ENCODE measurements at places on chromosomes 3 and 15.

DNA sequence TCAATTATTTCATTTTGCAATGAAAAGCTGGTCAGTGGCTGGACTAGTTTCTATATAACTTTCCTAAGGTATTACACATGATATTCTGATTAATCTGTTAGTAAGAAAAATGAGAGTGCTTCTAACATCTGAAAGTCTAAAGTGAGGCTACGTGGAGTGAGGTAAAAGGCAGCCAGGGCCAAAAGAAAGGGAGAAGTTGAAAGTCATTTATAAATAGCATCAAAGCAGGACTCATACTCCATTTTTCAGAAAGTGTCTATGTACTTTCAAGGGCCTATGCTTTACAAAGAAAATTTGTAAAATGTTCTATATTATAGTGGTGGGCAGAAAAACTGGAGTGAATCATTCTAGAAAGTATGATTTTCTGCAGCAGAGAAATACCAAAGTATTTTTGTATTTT is 80.0 kb downstream of the CSNK1G1 start:
- DNase-seq, result no peak

- no peak for DNase-seq
Observed at GRCh38 chr15:22224241-22224671, 143.9 kb downstream of the OR4M2 start.

DNA sequence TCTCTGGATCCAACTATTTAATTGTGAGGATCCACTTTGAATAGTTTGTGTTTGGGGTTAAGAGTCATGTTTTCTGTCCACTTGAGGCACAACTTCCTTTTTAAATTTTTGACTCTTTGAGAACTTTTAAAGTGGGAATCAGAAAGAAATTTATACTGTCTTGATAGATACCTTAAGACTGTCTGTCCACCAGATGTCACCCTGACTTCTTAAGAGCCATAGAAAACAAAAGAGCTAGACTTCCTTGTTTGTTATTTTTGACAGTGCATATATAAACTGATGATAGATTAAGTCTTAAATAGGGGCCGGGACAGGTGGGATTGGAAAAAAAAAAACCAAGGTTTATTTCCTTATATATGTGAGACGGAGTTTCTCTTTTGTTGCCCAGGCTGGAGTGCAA is 52.1 kb upstream of the WDR72 start:
- no peak for DNase-seq

DNA sequence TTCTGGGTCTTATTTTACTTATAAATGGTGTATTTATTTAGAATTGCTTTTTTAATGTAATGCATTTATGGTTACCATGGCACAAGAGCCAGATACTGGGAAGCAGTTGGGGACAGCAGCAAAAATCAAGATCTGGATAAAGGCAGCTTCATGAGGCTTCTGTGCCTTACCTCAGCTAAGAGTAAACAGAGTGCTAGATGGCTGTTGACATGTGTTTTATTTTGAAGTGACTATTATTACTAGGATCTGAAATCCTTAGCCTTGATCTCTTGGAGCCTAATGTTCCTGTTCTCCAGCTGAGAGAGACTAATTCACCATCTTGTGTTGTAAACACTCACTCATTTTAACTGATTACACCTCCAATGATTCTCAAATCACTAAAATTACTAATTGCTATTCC is 317.8 kb downstream of the LPP start:
- DNase-seq, result no peak

DNA sequence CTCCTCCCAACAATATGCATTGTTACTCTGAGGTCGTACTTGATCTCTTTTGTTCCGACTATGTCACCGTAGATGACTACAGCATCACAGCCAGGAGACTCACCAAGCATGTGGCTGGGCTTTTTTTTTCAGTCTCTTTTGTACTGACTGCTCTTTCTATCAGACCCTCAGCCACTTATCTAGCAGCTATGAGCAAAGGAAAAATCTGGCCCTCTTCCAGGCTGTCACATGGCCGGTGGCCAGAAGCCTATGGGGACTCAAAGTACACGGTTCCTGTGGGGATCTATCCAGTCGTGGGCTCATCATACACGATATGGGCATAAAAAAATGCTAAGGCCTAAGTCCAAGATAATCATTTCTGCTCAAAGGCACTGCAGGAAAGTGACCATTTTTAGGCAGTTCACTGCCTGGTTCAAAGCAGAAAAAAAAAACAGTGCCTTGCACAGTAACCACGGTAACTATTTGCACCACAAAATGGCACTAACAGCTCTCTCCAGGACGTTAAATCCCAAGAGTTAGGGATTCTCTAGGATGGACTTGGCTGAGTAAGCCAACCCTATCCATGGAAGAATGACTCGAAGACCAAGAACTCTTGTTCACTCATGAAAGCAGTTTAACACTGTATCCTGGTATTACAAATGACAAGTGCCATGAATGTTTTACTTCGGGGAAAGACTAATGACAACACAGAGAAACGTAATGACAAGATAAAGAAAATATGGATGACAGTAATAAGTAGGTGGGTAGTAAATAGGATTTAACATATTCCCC is 50.3 kb downstream of the SHQ1 start:
- peak; percentile 34 for DNase-seq

DNA sequence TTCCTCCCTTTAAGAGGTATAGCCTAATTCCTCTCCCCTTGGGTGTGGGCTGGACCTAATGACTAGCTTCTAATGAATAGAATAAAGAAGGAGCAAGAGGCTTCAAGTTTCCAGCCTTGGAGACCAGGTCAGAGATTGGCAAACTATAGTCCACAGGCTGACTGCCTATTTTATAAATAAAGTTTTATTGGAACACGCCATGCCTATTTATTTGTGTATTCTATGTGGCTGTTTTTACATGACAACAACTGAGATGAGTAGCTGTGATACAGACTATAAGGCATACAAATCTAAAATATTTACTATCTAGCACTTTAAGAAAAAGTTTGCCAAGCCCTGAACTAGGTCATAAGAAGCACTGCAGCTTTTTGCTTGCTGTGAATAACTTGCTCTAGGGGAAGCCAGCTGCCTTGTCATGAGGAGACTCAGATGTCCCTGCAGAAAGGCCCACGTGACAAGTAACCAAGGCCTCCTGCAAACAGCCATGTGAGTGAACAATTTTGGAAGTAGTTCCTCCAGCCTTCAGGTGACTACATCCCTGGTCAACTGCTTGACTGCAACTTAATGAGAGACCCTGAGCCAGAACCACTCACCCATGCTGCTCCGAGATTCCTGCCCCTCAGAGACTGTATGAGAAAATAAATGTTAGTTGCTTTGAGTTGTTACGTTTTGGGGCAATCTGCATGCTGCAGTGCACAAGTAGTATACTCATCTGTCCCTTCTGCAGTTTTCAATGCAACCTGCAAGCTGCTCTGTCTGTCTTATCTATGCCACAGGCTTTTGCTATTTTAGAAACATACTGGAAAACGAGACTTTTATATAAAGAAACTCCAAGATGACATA is 21.1 kb upstream of the MAP3K13 start:
- DNase-seq, result no peak

DNA sequence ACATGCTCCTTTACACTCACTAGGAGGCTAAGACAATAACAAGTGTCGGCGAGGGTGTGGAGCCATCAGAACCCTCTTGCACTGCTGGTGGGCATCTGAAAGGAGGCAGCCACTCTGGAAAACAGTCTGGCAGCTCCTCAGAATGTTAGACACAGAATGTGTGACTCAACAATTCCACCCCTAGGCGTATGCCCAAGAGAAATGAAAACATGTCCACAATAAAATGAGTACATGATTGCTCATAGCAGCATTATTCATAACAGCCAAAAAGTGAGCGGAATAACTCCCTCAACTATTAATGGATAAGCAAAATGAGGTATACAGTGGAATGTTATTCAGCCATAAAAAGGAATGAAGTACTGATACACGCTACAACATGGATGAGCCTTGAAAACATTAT is 57.8 kb downstream of the WNT7A start:
- DNase-seq, result no peak

DNA sequence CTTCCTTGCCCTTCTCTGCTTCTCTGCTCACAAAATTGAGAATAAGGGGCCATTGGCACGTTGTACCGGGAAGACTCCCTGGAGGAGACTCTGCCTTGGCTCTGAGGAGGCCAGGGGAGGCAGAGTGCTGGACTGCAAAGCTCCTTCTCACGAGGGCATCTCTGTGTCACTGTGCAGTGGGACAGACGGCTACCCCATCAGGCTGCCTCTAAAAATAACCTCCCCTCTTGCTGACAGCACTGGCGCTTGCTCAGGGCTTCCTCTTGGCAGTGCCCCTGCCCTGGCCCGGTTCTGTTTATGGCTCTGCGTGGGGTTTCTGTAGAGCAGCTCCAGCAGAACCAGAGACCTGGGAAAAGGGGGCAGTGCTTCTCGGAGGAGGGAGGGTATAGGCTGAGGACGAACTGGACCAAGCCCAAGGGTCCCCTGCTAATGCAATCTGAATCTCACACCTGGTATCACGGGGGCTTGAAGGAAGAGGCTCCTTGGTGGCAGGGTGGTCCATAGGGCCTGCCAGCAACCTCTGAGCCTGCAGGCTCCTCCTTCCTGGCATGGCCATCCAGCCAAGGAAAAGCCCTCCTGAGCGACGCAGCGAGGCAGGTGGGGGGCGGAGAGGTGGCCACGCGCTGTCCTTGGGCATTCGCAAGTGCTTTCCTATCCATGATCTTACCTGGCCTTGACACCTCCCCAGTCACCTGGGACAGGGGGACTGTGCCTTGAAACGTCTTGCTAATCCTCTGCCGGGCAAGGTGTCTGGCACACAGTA is 63.3 kb upstream of the TLE3 start:
- DNase-seq, result no peak

DNA sequence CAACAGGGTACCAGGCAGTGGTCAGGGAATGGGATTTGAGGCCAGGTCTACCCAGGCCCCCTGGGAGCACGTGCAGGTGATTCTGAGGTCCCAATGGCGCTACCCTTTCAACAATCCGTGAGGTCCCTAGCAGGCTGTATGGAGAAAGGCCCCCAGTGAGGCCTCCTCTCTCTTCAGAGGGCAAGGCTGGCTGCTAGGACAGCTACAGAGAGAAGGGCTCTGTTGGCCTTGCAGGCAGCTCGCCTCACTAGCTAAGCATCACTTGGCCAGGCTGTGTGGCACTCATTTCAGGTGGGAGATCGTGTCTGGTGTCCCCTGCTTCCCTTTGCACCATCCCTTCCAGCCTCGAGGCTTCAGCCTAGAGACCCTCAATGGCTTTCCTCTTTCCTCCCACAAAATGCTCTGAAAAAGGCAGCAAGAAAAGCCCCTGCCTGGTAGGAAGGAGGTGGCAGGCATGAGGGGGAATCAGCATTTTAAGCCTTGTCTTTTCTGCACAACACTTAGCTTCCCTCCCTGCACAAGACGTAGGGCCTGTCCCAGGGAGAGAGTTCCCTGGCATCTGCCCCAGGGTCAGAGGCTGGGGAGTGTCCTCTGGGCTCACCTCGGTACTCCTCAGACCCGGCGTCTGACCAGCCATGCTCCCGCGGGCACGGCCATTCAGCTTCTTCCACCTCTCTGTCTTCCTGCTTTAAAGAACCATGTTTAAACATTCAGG is 111.8 kb downstream of the ASB7 start:
- DNase-seq, result no peak

- no peak for DNase-seq
Observed at GRCh38 chr3:117454254-117454653, 744.7 kb downstream of the TUSC7 start.

- DNase-seq, result no peak
Observed at GRCh38 chr3:15436246-15436645, 8.8 kb downstream of the EAF1 start.

Measured in hematopoietic multipotent progenitor cell treated with erythropoietin and hydrocortisone succinate and interleukin-3 and kit ligand, for 17 days (in vitro differentiated cells).